ENCODE measurements at places on chromosomes 12 and 14. TPM values are rescaled to one million over a fixed set of nuclear protein-coding genes. Genes with fewer than 3 reads are reported as not detected.

AQP2 gene
- total RNA-seq, result not detected

DNA sequence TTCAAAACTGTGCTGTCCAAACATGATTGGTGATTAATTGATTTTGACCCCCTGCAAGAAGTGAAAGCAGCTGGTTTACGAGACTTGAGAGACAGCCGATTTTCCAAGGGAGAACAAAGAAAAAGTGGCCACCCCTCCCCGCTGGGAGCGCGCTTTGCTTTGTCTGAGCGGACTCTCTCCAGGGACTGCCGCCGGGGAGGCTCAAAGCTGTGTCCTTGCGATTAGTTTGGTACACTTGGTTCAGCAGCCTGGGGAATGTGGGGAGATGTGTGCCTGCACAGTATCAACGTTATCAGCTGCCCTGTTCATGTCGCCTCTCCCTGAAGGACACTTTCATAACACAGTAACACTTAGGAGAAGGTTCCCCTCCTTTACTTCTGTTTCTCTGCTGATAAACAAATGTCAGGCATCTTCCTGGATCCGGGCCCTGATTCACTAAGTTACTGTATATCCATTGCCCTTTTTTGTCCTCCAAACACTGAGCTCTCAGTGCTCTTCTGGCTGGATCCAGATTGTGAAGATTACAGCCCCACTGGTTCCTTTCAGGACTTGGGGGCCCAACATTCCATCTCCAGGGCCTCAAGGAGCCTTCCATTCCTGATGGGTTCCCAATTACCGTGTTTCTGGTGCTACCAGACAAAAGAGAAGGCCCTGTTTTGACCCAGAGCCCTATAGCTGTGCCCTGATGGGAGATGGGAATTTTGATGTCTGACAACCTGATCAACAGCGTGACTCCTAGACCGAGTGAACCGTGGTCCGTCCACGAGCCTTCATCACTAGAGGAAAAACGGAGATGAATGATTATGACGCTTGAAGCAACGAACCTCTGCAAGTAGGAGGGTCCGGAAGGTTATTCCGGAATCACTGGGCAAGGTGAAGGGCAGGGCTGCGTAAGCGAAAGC lies 31.7 kb upstream of the TUBA1C start:
- DNase-seq, result no peak

GRCh38 chr14:39376667-39377403 lies 55.4 kb downstream of the FBXO33 start:
- DNase-seq, result peak; percentile 64

DNA sequence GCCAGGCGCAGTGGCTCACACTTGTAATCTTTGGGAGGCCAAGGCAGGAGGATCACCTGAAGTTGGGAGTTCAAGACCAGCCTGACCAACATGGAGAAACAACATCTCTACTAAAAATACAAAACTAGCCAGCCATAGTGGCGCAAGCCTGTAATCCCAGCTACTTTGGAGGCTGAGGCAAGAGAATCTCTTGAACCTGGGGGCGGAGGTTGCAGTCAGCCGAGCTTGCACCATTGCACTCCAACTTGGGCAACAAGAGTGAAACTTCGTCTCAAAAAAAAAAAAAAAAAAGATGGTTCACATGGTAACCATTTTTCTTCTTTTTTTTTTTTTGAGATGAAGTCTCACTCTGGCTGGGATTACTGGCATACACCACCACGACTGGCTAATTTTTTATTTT lies 35.3 kb downstream of the SLC2A14 start:
- DNase-seq, result no peak

DNA sequence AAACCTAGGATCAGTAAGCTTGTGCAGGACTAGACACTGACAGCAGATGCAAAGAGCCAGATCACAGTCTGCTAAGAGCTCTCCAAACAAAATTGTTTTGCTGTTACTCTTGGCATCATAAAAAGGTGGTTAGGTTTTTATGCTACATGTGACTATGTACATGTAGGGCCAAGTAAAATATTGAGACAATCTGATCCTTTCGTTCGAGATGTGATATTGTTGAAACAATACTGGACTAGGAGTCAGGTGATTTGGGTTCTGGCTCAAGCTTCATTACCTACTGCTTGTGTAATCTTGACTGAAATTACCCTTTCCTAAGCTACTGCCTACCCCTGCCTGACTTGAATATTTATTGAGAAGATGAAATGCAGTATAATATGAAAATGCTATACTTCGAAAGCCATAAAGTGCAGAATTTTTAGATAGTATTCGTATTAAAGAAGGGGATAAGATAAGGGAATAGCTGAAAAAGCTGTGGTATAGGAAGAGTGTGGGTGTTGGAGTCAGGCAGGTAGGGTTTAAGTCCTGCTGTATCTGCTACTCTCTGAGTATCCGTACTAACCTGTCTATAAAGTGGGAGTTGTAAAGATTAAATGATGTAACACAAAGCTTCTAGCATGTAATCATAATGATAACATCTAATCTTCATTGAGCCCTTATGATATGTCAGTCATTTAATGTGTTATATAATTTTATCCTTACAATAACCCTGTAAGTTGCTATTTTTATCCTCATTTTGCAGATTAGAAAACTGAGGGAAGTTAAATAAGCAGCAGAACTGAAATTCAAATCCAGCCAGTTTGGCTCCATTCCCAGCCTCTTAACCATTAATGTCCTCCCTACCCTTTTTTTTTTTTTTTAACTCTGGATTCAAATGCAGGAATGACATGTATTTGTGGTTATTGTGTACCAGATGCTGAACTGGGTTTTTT lies 38.6 kb upstream of the ATF1 start:
- DNase-seq, result no peak

DNA sequence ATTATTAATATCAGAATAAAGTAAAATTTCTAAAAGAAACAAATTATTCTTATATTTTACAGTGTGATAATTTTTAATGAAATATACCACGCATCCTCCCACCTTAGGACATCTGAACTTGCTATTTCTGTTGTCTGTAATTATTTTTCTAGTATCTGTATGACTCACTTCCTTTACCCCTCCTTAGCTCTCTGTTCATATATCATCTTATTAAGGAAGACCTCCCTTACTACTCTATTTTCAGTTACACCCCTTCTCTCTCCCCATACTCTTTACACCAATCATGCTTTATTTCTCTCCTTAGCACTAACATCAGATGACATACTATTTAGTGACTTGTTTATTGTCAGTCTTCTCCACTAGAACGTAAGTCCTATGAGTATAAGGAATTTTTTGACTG lies 34.2 kb upstream of the C12orf50 start:
- no peak for DNase-seq

DNA sequence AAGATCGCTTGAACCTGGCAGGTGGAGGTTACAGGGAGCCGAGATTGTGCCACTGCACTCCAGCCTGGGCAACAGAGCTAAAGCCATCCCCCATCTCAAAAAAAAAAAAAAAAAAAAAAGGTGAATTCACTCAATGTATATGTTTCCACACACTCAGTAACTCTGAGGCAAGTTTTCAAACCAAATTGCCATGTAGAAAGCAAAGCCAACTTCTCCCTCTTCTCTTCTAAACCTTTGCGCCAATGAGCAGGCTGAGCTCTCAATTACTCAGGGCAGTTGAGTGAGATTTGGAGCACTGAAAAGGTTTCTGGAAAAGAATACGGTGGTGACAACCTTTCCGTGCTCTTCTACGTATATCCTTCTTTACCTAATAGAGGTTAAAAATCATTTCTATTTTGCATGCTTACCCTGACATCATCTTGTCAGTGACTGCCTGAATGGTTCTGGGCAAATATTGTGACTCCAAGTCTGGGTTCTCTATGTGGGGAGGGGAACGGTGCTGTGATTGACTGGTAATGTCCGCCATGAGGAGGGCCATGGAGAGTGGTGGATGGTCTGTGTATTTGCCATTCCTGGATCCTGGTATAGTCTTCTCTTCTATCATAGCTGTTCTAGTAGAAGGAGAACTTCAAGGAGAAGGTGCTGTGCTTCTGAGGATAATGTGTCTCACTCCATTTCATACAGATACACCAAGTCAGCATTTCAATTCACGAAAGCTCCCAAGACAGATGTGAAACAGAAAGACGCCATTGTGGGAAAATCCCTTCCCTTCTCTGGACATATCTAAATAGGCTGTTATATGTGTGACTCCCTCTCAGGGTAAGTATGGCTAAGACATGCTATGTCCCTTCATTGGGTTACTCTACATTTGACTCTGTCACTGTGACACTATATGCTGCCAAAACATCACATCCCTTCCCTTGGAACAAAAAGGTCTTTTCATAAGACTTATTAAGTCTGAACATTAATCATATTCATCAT lies 46.2 kb upstream of the MED13L start:
- DNase-seq, result no peak

DNA sequence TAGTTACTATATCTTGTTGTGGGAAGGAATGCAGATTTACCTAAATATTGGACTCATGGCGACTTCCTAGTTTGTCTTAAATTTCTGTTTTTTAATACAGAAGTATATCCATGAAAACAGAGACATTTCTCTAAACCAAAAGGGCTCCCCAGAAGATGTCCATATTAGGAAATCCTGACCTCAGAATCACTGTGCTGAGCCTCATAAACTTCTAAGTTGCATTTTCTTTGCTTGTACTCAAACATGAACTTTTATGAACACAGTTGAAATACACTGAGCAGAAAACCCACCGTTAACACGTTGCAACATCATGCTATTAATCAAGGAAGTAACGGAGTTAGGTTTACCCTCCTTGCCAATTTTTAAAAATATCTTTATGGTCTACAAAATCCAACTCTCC lies 42.9 kb upstream of the NR2C1 start:
- DNase-seq, result peak; percentile 22
